Activated effector memory CD4-positive, alpha-beta T cell treated with anti-CD3 and anti-CD28 coated beads, Interleukin-2, amount 50 U/mL, for 16 hours (primary cell): ENCODE measurements at places on chromosomes 2 and 18.

DNA sequence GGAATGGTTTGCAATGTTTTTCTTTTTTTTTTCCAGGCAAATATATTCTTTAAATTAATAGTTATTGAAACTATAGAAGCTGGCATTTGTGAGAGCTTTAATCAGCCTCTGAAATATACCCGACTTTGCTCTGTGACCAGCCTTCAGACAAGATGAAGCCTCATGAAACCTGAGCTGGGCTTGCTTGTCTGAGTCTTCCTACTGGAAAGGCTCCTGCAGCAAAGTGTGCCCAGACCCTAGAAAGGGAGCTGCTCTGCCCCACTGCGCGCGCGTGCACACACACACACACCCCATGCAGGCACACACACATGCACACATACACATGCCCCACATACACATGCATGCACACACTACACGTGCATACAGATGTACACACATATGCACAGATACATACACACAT is 203.3 kb upstream of the NT5C1B start:
- DNase-seq = no peak

- DNase-seq = no peak
Measured at GRCh38 chr2:187171318-187171717, 276.7 kb downstream of the CALCRL start.

DNA sequence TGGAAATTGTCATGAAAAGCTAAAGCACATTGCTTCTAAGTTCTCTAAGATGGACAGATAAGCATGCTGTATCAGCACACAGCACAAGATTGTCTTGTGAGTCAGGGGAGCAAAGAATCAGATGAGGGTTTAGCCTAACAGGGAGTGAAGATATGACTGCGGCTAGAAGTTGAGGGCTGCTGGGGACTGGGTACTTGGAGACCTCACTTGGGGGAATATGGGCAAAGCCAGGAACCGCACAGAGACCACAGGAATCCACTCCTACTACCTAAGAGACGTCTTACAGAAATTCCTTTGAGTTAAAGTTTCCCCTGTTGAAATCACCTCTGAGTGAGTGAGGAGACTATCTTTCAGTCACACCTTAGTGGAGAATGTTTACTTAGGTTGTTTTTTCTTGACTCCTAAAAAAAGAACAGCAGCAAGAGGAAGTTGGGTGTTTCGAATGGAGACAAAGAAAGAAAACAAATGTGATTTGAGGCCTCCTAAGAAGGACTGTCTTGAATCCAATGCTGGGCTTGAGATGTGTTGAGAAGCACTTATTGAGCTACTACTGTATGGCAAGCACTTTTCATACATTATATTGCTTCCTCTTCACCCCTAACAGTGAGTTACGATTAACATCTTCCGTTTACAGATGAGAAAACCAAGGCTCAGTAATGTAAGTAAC is 100.7 kb downstream of the ANKRD44 start:
- DNase-seq = peak; percentile 80

DNA sequence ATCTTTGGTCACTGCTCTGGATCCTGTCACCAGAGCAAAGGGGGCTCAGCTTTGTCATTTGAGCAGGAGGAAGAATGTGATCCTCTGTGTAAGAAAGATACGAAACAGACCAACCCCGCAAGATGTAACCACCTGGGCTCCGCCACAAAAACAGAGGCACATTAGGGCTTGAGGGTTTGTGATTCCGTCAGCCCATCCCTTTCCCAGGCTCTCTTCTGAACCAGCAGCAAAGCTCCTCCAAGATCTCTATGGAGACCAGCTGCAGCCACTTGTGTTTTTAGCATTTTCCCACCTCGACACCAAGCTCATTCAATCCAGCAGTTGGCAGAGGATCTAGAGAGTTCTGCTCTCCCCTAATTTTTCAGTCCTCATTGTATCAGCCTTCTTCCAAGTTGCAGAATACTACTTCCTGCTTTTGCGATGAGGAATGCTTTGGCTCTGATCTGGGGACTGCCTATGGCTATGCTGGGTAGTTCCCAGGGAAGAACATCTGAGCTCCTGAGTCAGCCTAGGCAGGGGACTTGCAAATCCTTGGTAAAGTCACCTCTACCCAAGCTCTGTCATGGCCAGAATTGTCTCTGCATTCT is 139.6 kb upstream of the RAB12 start:
- no peak for DNase-seq

- DNase-seq = no peak
Measured at GRCh38 chr18:59249199-59249774, 24.0 kb downstream of the RAX start.

DNA sequence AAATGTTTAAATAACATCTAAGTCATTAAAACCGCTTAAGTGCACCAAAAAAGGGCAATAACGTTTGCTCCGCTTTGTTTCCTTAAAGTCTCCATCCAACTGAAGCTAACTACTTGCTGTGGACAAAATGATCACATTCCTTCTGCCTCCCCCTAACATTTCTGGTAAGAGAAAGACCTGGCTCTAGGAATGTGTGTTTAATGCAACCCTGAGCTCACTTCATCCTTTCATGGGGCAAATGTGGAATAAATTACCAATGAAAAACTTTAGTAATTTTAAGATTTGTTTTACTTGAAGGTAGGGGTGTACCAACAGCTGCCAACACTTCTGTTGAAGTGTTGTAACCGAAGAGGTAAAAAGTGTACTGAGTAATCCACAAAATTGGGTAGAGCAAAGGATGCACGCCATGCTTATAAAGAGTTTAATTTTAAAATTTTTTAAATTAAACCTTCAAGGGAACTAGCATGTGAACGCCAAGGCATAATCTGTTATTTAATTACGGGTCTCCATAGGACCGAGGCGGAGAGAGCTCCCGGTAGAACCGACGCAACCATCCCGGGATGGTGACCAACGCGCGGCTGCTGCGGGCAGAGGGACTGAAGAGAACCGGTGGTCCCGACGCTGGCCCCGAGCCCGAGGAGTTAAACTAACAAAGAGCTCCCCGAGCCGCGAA is 1.1 kb downstream of the HNRNPLL start:
- no peak for DNase-seq

- DNase-seq = no peak
Measured at GRCh38 chr2:134501476-134502091, 217.2 kb downstream of the TMEM163 start.

DNA sequence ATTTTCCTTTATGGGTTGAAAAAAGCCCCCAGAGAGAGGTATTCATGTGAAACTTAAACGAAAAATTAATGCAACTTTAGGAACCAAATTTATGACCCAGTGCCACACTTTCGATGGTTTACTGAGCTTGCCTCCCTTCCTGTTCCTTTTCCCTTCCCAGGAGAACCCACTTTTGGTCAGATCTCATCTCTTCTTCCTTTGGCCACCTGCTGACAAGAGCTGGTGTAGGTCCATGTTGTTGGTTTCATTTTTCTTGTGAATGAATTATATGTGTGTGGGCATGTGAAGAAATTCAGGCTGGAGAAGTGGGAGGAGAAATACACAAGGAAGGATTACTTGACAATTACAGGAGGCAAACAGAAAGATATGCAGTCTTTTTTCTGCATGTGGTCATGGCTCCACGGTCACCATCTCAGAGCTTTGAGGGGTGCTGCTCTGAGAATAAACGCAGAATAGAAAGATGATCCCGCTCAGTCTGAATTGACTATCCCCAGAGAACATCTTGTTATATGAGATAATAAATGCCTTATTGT is 111.3 kb upstream of the TCF4 start:
- no peak for DNase-seq

- peak; percentile 83 for DNase-seq
Measured at GRCh38 chr18:69948919-69949537, 1.4 kb upstream of the CD226 start.

GRCh38 chr2:61632276-61633169 is 94.4 kb upstream of the XPO1 start:
- DNase-seq = no peak

GRCh38 chr18:47149457-47150028 is 757 bp downstream of the HDHD2 start:
- no peak for DNase-seq

DNA sequence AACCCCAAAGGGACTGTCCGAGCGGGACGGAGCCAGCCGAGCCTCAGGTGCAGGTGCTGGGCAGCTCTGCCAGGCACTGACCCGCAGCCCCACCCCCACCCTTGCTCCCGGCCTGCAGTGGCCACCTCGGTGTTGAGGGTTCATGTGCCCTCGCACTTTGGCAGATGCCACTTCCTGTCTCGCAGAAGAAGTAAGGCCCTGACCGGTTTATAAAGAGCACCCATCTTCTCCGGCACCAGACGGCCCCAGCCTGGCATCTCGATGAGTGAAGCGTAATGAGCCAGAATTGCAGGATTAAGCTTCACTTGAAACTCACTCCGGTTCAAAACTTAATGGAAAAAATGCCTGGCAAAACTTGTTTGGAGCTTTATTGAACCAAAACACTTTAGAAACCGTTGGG is 10.9 kb upstream of the NFATC1 start:
- no peak for DNase-seq

- no peak for DNase-seq
Measured at GRCh38 chr18:26568926-26569665, 20.7 kb upstream of the KCTD1 start.

GRCh38 chr2:84958135-84959059 is 12.6 kb upstream of the KCMF1 start:
- DNase-seq = no peak

- DNase-seq = no peak
Measured at GRCh38 chr2:230823264-230823964, 41.3 kb upstream of the ITM2C start.

GRCh38 chr2:69059731-69060290 is 46.8 kb downstream of the ANTXR1 start:
- no peak for DNase-seq

DNA sequence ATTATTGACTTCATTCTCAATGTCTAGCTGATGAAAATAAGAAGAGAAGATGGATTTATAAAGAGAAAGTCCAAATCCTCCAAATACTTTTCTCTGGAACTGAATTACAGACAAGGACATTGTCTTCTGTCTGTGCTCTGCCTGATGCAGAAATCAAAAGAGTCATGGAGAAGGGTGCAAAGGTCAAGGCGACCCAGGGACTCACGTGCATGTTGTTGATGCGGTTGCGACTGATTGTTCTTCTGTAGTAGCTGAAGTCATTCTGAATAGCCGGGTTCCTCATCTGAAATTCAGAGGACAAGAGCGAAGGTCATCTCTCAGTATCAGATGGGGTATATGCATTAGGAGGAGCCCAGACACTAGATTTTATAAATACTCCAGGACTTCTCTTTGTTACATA is 104.4 kb downstream of the CYRIA start:
- no peak for DNase-seq

DNA sequence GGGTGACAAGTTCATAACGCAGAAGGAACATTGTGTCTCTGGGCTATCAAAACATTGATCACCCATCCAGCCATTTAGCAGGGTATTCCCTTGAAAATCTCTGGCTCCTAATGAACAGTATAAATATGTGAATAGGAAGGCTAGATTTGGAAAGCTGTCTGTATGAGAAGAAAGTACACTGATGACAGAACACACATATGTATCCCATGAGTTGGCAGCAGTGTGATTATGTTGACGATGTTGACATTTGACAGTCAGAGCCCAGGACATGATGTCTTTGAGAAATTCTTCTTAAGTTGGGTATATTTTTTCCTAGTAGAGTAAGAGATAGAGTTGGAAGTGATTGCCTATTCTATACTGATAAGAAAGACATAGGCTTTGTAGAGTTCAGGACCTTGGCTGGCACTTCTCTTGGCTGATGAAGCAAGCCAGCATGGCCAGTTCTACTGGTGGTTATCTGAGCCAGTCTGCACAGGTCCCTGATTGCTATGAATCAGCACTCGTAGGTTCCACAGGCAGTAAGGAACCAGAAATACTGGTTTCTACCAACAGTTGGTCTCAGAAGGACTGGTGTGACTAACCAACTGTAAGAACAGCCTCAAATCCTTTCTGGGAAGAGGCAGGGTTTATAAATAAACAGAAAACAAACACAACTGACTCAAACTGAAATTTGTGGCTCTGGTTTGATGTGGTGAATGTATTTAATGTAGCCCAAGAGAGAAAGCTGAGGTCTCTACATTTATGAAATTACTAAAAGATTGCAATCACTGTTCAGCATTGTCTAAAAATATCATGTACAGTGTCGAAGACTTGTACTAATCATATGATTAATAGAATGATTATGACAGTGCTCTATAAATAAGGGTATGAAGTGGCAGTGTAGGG is 43.9 kb upstream of the RAPH1 start:
- DNase-seq = peak; percentile 71

- DNase-seq = no peak
Measured at GRCh38 chr2:164766216-164766953, 75.2 kb downstream of the COBLL1 start.

DNA sequence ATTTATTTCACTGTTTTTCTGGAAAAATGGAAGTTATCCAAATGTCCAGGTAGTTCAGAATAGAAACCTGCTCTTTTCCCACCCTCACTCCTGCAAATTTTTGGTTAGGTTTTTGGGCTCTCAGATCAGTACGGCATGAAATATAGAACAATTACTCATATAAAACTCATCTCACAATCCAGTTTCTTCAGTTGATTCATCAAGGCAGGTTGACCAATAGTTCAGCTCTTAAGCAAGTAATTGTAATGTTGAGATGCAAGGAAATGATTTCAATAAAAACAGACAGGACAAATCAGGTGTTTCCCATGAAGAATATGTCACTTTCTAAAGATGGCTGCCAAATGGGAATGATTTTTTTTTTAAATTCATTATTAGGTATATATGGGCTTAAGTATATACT is 2.0 kb downstream of the RAB27B start:
- DNase-seq = no peak

DNA sequence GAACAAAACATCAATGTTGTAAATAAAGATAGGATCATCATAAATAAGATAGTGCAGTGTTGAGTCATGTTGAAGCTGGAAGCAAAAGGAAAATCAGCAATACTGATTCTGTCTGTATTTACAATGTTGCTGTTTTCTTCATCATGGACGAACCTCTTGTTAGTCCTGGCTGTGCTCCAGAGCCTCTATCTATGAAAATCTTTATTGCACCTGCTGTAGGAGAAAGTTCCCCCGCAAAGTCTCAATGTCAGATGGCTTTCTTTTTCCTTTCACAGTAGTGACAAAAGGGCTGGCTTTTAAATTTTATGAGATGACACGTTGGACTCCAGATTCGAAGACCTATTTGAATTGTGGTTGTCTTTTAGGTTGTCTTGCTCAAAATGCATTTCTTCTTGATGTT is 98.5 kb upstream of the LRRTM1 start:
- no peak for DNase-seq

GRCh38 chr18:13810950-13811485 is 12.9 kb upstream of the MC5R start:
- no peak for DNase-seq

- no peak for DNase-seq
Measured at GRCh38 chr2:117832905-117833613, 18.6 kb downstream of the DDX18 start.

DNA sequence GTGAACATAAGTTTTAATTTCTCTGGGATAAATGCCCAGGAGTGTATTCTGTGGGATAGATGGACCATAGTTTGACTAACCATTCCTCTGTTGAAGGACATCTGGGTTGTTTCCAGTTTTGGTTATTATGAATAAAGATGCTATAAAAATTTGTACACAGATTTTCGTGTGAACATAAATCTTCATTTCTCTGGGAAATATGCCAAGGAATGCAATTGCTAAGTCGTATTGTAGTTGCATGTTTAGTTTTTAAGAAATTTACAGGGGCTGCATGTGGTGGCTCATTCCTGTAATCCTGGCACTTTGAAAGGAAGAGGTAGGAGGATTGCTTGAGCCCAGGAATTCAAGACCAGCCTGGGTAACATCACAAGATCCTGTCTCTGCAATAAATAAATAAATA is 6.9 kb upstream of the SLC11A1 start:
- DNase-seq = no peak
